Stimulated activated CD4-positive, alpha-beta T cell treated with anti-CD3 and anti-CD28 coated beads, Interleukin-2, amount 100 ng/mL, for 24 hours (primary cell): ENCODE measurements at places on chromosomes 1 and 21.

GRCh38 chr21:10425856-10426255 lies 95.5 kb upstream of the TPTE start:
- no peak for DNase-seq

DNA sequence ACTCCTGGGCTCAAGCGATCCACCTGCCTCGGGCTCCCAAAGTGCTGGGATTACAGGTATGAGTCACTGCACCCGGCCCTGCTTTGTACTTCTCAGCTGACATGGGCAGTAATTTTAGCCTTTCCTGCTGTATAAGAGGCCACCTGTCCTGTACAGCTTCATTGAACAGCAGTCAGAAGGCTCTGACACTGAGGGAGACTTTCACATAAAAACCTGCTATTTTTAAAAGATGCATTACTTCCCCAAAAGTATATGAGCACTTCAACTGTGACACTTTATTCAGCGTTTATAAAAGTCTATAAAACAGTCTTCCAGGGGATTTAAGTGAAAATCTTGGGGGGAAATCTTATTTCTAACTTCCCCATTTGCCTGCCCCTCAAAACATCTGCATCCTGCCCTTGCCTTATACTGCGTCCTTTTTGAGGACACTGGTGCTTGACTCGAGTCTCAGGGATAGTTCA lies 17.6 kb downstream of the RNU5D-1 start:
- no peak for DNase-seq

DNA sequence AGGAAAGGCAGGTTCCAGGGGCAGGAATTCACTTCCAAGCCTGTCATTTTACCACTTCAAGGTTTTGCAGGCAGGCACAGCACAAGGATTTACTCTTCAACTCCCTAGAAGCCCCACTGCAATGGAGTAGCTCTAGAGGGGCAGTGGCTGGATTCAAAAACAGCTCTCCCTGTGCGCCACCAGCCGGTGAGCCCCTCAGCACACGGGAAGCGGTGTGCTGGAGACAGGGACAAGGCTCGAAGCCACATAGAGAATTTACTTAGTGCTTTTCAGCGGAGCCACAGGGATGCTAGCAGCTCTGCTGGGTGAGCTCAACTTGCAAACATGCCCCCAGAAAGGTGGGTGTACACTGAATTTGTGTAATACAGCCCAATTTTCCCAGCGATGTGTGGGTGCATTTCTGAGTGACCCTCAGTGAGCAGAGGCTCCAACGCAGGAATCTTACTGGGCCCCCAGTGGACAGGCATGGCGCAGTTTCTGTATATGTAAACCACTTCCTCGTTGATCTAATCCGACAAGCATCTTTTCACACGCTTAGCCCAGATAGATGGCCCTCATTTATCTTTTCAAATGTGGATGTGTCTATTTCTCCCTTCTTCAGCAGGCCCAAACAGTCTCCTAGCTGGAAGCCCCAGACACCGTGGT lies 10.9 kb downstream of the VWA5B1 start:
- no peak for DNase-seq

GRCh38 chr1:156551066-156551643 lies 21.2 kb downstream of the IQGAP3 start:
- DNase-seq: no peak

- no peak for DNase-seq
These were observed 216.2 kb downstream of the SDCCAG8 start for GRCh38 chr1:243471754-243472745.

- no peak for DNase-seq
These were observed 36.3 kb downstream of the GABPB2 start for GRCh38 chr1:151106894-151107293.

GRCh38 chr1:145702826-145703225 lies 4.3 kb downstream of the PDZK1 start:
- DNase-seq: no peak

DNA sequence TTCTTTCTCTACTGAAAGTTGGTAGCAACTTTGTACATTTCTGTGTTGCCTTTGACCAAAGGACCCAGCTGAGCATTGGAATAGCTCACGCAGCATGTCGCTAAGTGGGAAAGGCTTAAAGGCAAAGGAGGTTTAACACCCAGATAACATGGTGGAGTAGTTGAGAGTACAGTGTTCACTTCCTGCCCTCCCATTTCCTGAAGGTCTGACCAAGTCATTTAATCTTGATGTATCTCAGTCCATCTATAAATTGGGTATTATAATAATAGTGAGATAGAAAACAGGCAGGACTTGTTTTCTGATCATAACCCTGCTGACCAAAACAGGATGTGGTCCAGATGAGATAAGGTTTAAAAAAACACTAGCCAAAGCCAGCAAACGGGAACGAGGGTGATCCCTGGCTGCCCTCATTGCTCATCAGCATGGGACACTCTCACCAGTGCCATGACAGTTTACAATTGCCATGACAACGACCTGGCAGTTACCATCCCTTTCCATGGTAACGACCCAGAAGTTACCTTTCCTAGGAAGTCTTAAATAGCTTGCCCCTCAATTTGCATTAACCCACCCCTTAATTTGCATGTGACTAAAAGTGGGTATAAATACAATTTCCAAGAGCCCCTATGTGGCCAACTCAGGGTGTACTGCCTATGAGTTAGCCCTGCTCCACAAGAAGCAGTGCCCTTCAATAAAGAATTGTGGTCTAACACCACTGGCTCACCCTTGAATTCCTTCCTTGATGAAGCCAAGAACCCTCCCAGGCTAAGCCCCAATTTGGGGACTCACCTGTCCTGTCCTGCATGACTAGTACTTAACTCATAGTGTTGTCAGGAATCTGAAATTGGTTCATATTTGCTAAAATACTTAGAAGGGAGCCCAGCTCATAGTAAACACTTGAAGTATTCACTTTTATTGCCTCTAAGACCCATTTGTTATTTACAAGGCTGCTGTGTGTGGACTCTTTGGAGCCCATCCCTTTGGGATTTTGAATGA lies 28.4 kb upstream of the FHAD1 start:
- no peak for DNase-seq

DNA sequence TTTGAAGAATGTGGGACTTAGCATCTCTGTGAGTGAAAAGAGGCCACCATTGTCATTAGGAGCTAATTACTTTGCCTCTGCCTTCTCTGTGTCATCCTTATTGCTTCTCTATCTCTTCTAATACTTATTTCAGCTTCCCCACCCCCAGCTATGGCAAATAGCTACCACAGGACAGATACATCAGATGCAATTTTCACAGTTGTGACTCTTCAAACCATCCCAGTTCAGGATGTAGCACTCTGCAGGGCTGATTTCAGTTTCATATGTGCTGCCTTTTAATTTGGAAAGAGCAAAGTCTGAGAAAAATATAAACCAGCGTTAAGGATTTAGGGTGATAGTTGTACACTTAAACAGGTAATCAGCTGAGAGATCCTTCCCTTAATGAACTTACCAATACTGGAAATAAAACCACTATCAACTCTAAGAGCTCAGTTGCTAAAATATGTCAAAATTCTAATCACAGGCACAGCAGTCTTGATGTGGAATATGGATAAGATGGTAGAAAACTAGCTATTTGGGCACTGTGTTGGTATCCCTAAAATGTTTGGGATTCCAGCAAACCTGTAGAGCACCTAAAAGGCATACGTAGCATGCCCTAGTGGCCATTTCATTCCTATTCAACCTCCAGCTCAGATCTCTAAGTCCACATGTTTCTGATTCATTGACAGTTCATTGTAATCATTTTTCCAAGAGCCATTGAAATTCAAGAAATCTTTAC lies 148.4 kb downstream of the SYT2 start:
- no peak for DNase-seq

- DNase-seq: peak; percentile 15
These were observed 4.7 kb upstream of the DENND2D start for GRCh38 chr1:111204983-111205713.

DNA sequence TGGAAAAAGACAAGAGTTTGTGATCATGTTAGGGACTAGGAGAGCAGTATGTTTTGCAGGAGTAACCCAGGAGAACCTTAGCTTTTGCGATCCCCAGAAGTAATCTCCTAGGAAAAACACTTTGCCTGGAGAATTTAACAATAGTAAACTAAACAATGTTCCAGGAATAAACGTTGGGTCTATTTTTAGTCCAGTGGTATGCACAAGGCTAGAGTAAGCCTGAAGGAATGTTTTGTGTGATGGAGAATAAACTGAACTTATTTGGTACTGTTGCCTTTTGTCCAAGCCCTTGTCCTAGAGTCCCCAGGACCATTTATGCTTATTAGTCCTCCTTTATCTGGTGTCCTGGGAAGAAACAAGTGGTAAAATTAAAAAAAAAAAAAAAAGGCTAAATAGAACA lies 28.7 kb upstream of the RGS5 start:
- no peak for DNase-seq

GRCh38 chr1:209063767-209064659 lies 519.5 kb upstream of the CAMK1G start:
- no peak for DNase-seq

GRCh38 chr1:29974316-29974724 lies 738.0 kb downstream of the PTPRU start:
- no peak for DNase-seq

- no peak for DNase-seq
These were observed 61.5 kb upstream of the F3 start for GRCh38 chr1:94602802-94603625.

DNA sequence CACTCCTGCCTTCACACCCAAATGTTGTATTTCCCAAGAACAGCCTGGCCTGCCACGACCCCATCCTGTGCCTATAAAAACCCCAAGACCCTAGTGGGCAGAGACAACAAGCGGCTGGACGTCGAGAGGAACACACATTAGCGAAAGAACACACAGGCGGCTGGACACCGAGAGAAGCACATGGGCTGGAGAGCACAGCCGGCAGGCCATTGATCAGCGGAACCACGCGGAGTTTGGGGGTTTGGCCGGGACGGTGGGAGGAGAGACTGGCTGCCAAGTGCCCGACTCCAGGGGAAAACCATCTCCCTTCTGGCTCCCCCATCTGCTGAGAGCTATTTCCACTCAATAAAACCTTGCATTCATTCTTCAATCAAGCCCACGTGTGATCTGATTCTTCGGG lies 10.4 kb upstream of the DESI2 start:
- no peak for DNase-seq

DNA sequence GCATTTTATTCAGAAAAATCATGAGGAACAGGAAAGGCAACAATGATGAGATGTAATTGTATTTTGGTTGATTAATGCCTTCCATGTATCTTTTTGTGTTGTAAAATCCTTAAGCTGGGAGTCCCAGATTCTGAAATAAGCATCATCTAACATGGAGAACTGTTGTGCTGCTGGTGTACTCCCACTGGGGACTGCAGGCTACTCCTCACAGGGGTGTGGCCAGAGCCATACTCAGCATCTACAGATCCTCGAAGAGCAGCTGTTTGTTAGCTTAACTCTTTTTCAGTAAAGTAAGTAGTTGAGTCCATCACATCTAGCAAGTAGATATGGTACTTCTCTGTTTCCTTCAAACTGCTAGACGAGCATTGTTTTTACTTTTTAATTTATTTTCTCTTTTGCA lies 358.0 kb downstream of the BRINP3 start:
- no peak for DNase-seq

GRCh38 chr1:41868241-41868998 lies 50.3 kb downstream of the HIVEP3 start:
- DNase-seq: no peak

DNA sequence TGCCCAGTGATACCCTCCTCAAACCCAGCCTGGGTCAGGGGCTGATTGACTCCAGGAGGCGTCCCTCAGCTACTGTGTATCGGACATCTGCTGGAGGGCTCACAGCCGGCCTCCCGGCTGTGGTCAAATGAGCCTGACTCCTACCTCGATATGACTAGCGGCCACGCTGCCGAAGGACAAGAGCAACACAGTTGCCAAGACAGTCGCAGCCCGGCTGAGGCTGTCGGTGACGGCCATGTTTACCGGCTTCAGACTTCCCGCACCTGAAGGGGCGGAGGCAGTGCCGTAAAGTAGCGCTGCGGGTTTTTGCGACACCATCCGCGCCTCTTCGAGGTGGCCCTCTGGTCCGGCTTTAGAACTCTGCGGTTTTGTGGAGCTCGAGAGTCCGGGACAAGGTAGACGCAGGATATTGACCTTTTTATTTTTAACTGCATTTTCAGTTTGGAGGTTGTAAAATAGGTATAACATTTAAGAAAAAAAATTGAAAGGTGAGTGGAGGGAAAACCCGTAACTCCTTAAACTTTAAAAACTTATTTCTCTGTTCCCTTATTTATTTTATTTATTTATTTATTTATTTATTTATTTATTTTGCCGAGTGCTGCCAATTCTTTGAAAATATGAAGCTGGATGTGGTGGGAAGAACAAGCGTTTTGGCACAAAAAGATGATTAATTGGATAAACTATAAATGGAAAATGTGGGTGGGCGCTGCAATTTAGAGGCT lies at the start of gene PIGK:
Gene PIGK (minus strand): TSS at position 265 of the 722 bp plus-strand sequence. CDS start 28 bp downstream, at position 237.
- DNase-seq: peak; percentile 88

DNA sequence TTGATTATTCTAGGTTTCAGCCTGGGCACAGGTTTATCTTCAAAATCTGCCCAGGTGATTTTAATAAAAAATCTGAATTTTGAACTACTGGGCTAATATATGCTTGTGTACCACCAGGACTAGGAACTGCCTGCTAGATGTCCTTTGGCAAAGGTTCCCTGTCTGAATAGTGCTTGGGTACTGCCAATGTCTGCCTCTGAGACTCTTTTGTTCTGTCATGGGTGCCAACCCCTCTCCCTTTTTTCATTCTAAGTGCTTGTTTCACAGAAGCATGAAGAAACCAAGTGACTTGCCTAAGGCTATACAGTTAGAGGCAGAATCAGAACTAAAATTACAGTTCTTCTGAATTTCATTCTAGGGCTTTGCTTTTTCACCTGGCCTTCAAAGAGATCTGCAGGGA lies 106.3 kb upstream of the CACHD1 start:
- DNase-seq: no peak

DNA sequence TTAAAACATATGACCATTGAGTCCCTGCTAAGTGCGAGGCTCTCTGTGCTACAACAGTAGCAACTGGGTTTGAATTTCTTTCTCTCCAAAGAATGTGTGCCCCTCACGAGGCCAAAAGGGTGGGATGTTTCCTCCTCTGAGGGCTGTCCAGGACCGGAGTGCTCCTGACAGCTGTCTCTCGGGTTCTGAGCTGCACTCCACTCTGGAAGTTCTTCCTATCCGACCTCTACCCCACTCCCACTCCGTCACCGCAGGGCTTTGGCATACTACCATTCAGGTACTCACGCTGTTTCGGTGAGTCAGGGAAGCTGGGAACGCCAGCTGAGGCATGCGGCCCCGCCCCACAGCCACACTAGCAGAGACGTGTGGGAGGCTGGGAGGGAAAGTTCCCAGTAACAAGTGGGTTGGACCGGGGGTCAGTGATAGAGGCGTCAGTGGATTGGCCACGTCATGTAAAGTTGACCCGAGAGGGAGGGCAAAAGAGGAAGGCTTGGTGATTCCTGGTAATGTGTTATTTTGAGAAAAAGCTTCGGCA lies 705 bp upstream of the SLC50A1 start:
- DNase-seq: peak; percentile 88
